SK-N-SH treated with all-trans-retinoic acid at 6 μM for 48 hours (cell line): ENCODE measurements at places on chromosomes 12 and 14.

- ATAC-seq: no peak
Observed at GRCh38 chr14:101364503-101365328, 196.6 kb upstream of the DIO3 start.

DNA sequence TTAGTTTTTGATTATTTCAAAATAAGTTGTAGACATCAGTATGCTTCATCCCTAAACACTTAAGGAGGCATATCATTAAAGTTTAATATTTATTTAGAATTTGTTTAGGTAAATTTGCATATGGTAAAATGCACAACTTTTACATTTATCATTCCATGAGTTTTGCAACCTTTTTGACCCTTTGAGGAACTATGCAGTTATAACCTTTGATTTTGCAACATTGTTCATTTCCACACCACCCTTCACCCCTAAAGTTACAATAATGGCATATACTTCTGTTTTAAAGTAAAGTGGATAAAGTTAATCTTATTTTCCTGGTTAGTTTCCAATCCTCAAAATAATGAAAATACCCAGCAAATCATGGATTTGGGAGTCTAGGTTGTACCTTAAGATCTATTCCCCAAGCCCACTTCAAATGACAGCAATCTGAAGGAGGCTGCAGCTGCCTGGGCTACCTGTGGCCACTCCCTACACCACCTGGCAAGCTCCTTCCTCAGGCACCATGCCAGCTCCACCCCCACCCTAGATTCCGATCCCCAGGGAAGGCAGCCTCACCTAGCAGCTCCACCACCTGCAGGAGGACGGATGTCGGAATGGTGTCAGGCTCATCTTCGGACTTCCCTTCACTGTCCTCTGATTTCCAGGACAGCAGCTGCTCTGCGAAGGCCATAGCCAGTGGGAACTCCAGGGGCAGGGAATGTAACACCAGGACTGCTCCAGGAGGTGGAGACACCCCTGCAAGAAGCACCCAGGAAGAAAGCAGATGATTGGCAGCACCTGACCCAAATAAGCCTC is 65.1 kb downstream of the TRAFD1 start:
- ATAC-seq: no peak

DNA sequence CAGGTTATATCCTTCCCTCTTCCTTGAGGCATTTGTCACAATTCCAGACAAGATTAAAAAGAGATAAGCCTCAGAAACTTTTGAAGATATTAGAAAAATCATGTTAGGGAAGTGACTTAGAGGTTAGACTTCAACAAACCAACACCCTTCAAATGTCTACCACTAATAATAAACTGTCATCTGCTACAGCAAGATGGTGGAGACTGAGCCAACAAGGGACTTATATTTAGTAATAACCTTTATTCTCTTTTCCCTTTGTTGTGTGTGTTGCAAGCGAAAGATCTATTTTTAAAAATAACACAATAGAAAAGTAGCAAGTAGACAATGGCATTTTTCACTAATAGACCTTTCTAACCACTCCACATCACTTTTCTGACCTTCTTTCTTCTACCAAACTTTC is 28.6 kb downstream of the PRICKLE1 start:
- ATAC-seq: no peak

- ATAC-seq: no peak
Observed at GRCh38 chr12:128178966-128179365, 88.0 kb upstream of the TMEM132C start.

- ATAC-seq: peak; percentile 44; the same call in 2 of the 3 replicates
Observed at GRCh38 chr14:72636094-72636493, 257.8 kb downstream of the DPF3 start.

DNA sequence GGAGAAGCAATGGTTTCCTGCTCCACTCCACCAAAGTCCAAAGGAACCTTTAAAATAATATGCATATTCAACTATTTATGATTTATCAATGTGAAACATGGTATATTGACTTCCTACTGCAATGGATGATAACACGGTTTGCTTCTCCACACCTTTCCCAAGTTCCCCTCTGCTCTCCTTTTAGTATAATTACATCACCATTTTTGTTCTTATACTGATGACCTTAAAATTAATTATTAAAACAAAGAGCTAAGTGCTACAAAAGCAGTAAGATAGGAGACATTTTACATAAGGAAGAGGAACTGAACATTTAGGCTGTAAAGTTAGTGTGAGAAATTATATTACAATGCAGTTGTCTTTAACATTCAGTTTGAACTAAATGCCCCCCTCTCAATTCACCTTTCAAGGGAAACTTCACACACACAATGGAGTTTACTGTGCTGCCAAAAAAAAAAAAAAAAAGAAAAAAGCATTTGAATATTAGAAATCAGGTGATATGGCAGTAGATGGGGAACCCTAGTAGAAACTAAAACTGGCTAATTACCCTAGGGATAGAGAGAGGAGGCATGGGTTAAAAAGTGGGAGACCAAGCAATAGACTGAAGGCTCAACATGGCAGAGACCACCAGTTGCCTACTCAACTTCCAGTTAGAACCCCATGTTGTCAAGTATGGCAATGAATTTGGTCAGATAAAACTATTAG is 37.1 kb upstream of the STK38L start:
- ATAC-seq: no peak

- ATAC-seq: no peak
Observed at GRCh38 chr12:59357811-59358210, 238.0 kb upstream of the SLC16A7 start.
